Activated T-helper 2 cell treated with anti-CD3 and anti-CD28 coated beads, Interferon-gamma antibody, Interleukin-2, Interleukin-4, amounts not matched to agents 10 μg/mL and 5 μg/mL and 100 μg/mL, durations not matched to agents 14 hours and 24 hours and 36 hours (primary cell): ENCODE measurements at places on chromosomes 6 and 20.

- DNase-seq = no peak
- H3K4me1 ChIP-seq = no peaks in the 10 kb centered on the region
- no peak overlapping the region for H3K27ac ChIP-seq
- H3K27me3 ChIP-seq = no peaks in the 10 kb centered on the region
- no peaks in the 10 kb centered on the region for H3K36me3 ChIP-seq
Observed at GRCh38 chr6:133430530-133430929, 189.4 kb downstream of the EYA4 start.

GRCh38 chr20:5825130-5825719, 75.0 kb downstream of the SHLD1 start:
- no peaks in the 10 kb centered on the region for H3K27me3 ChIP-seq
- no peak overlapping the region for H3K27ac ChIP-seq
- DNase-seq = no peak
- H3K4me3 ChIP-seq = no peak overlapping the region

- H3K36me3 ChIP-seq = no peaks in the 10 kb centered on the region
- DNase-seq = no peak
- no peaks in the 10 kb centered on the region for H3K4me1 ChIP-seq
Observed at GRCh38 chr6:133315811-133316210, 74.7 kb downstream of the EYA4 start.

- DNase-seq = no peak
- peaks cover 59% of the 10 kb centered on the region for H3K36me3 ChIP-seq
- H3K4me3 ChIP-seq = no peak overlapping the region
- H3K27me3 ChIP-seq = no peaks in the 10 kb centered on the region
- peaks cover 72% of the 10 kb centered on the region for H3K4me1 ChIP-seq
Observed at GRCh38 chr6:158801655-158802294, 17.4 kb downstream of the EZR start.

GRCh38 chr20:8404912-8405635, 273.0 kb downstream of the PLCB1 start:
- peaks cover 16% of the 10 kb centered on the region for H3K27me3 ChIP-seq
- no peak overlapping the region for H3K4me3 ChIP-seq
- DNase-seq = no peak
- H3K4me1 ChIP-seq = peaks cover 5% of the 10 kb centered on the region
- H3K36me3 ChIP-seq = no peaks in the 10 kb centered on the region
